Nephron progenitor cell (in vitro differentiated cells): ENCODE measurements at places on chromosomes 4 and X.

- DNase-seq: no peak
Observed at GRCh38 chr4:147138171-147138570, 192.5 kb upstream of the TTC29 start.

- DNase-seq: no peak
Observed at GRCh38 chrX:31233941-31234496, 162.2 kb upstream of the FTHL17 start.

- DNase-seq: no peak
Observed at GRCh38 chrX:42229533-42229932, 306.2 kb upstream of the CASK start.

- DNase-seq: no peak
Observed at GRCh38 chr4:3041192-3042142, 32.9 kb downstream of the HTT-AS start.

GRCh38 chrX:39481621-39482020, 616.1 kb downstream of the BCOR start:
- DNase-seq: no peak

DNA sequence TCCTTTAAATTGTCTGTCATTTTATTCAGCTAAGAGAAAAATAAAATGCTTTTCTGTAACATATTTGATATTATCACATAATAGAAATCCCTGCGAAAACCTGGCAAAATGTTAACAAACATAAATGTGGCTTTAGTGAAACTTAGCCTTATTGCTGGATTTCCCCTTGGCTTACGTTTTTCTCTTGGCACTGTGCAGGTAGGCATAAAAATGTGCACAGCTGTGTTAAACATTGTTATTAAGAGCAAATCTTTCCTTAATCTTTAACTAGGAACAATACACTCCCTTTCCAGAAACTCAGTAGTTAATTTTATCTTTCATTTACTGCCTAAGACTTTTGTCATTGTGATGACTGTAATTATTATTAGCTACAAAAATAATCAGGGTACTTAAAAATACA, 202.4 kb upstream of the GNPDA2 start:
- DNase-seq: no peak

DNA sequence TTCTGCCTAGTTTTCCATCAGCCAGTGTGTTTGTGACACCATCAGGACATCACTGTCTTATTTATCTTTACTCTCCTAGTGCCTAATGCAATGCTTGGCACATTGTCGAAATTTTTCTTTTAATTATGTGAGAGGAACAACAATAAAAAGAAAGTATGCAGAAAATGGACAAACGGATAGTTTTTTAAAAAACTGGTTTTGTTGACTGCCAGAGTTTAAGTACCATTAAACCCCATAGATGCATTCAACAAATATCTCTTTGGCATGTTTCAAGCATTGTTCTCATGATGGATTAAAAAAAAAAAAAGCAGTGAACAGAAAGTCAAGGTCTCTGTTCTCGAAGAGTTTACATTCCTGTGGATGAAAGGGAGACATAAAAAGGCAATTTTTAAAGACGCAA, 398.4 kb downstream of the PPP3CA start:
- no peak for DNase-seq

- DNase-seq: no peak
Observed at GRCh38 chr4:19721587-19721986, 530.1 kb upstream of the SLIT2 start.

- DNase-seq: no peak
Observed at GRCh38 chrX:35439034-35439660, 359.0 kb upstream of the MAGEB16 start.
